AG09319 (cell line): ENCODE measurements at places on chromosomes 5 and 9.
A peak's percentile ranks its signal among the peaks of the same experiment; 100 is the strongest.

GRCh38 chr5:132394667-132395259, 25.3 kb downstream of the SLC22A5 start:
- DNase-seq: no peak

DNA sequence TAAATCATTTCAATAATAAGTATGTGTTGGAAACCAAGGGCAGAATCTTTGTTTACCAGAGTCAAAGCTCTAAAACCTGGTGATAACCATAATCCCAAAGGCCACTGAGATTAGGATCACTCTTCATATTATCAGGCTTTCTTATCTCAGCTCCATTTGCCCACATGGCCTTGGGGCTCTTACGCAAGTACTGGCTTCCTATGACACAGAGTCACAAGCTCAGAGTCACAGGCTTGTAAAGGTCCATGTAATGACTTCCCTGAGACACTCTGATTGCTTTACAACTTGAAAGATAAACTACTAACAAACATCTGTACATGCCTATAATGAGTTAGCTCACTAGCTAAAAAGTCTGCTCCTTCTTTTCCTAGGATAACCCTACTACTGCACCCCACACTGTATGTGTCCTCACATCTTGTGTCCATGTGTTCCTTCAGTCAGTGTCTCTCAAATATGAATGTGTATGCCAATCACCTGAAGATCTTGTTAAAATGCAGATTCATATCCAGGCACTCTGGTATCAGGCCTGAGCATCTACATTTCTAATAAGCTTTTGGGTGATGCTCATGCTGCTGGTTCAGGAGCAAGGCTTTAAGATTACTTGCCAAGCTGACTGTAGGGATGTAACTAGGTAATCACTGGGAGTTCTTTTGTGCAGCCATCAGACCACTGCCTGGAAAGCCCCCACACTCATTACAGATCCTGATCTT, 28.4 kb downstream of the SEMA6A start:
- no peak for DNase-seq

DNA sequence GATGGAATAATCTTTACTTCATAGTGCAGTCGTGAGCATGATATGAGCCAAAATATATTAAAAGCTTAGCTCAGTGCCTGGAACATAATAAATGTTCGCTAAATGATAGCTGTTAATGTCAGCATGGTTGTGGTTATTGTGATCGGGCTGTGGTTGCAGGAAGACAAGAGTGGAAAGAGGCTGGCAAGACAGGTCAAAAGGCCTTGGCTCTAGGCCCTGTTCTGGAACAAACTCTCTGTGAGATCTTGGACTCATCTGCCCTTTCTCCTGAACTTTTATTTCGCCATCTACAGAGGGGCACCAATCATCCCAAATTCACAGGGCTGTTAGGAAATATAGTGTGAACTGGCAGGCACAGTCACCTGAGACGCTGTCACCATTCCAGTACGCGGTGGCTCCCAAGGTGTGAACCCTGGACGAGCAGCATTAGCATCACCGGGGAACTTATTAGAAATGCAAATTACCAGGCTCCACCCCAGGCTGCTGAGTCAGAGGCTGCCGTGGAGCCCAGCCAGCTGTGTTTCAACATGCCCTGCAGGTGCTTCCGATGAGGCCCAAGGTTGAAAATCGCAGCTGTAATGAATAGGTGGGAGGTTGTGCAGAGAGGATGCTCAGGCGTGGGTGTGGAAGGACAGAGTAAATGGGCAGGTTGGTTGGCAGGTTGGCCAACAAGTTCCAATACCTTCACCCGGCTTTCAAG, 50.2 kb upstream of the SAP30L start:
- no peak for DNase-seq

GRCh38 chr5:138559937-138560336, 15.3 kb downstream of the HSPA9 start:
- DNase-seq: no peak

DNA sequence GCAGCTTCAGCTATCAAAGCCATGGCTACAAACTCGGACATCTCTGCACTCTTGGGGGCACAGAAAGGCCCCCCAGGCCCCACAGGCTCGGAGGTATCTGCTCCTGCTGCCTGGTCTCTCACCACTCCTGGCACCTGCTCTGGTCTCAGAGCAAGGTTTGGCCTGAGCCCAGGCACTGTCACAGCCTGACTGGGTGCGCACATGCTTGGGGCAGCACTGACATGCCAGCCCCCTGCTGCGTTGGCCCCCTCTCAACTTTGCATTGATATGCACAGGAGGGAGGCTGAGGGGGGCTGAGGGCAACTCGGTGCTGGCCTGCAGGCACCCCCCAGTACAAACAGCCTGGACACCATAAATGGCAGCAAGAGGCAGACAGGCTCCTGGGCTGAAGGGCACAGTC, 27.1 kb upstream of the GHR start:
- no peak for DNase-seq

GRCh38 chr5:137289856-137290255, 209.3 kb downstream of the SPOCK1 start:
- DNase-seq: no peak

DNA sequence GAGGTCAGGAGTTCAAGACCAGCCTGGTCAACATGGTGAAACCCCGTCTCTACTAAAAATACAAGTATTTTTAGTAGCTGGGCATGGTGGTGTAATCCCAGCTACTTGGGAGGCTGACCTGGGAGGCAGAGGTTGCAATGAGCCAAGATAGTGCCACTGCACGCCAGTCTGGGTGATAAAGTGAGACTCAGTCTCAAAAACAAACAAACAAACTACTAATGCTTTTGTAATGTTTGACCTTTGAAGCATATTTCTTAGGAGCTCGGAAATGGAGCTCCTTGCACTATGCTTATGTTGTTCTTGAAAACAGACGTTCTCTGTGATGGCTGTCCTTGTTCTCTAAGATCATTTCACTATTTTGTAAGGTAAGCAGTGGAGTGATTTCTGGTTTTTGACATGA, 6.0 kb downstream of the F2RL2 start:
- no peak for DNase-seq

DNA sequence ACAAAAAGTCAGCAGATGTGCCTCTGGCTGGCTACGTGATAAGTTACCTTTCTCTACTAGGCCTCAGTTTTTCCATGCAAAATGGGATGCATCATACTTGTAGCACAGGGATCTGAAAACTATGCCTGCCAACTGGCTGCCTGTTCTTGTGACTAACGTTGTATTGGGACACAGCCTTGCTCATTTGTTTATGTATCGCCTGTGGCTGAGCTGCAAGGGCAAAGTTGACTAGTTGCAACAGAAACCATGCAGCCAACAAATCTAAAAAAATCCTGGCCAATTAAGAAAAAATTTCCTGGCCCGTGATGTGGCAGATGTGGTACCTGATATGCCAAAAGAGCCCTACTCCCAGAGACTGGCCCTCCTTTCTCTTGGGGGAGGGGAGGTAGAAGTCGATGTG, 131.3 kb downstream of the SEC61B start:
- DNase-seq: peak; percentile 98

DNA sequence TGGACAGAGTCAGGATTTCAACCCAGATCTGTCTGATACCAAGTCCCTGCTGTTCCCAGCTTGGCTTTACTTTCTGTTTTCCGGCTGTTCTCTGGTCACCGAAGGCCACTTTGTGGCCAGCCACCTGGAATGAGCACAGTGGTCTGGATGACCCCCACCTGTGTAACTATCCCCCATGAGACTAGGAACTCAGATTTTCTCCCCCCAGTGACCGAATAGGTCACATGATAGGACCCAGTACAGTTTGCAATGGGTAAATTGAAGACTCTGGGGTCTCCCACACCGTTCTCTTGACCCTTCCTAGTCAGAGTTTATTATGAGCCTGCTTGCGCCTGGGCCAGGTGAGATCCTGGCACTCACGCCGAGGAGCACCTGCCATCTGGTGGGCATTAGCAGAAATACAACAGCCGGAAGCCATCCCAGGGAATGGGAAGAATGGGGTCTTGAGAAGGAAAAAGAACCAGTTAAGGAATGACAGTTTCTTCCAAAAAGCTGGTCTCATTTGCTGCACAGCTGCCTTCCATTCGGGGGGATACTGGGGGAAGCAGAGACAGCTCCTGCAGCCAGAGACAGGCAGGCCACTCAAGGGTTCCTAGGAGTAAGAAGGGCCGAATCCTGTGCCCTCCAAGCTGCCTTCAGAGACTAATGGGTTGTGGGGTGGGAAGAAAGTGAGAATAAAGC, 7.1 kb downstream of the PHYHD1 start:
- DNase-seq: no peak

GRCh38 chr5:169869066-169869465, 111.2 kb downstream of the INSYN2B start:
- DNase-seq: no peak

- no peak for DNase-seq
Observed at GRCh38 chr5:72954389-72954788, 1.5 kb upstream of the FCHO2 start.

GRCh38 chr5:88799938-88800535, 82.9 kb downstream of the MEF2C start:
- DNase-seq: no peak

GRCh38 chr5:143721925-143722324, 90.0 kb upstream of the HMHB1 start:
- no peak for DNase-seq

- DNase-seq: no peak
Observed at GRCh38 chr9:99565203-99565602, 256.5 kb upstream of the NR4A3 start.

DNA sequence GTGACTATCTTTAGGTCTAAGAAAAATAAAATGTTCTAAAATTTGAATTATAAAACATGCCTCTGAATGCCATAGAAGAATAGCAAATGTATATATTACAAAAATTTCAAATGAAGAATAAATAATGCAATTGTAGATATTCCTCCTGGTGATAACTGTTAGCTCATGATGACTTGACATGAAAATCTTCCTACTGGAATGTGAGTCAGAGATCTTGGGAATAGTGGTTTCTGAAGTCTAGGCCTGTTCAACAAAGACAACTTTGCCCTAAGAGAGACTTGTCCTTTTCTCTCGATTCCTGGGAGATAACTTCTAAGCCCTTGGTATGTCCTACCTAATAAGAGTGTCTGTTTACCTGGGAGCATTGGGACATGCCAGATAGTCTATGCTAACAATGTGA, 746.3 kb upstream of the RIOK2 start:
- no peak for DNase-seq

GRCh38 chr9:33116860-33117259, 40.4 kb upstream of the SMU1 start:
- DNase-seq: no peak

- DNase-seq: no peak
Observed at GRCh38 chr5:72920690-72921502, 34.9 kb upstream of the FCHO2 start.

DNA sequence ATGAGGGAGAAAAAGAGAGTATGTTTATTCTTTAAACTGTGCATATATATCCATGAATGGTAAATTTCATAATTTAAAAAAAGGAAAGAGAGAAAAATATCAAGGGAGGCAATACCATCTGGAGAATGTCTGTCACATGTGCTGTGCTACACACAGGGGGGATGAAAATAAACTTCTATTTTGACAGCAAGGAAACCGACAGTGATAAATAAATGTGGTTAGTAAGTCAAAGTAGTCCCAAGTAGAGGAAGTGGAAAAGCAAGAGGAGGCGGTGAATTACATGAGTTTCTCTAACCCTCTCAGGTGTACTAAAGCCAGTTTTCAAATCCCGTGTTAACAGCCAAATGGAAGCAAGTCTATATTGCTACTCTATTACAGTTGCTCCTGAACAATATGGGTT, 83.3 kb downstream of the ICE1 start:
- no peak for DNase-seq

DNA sequence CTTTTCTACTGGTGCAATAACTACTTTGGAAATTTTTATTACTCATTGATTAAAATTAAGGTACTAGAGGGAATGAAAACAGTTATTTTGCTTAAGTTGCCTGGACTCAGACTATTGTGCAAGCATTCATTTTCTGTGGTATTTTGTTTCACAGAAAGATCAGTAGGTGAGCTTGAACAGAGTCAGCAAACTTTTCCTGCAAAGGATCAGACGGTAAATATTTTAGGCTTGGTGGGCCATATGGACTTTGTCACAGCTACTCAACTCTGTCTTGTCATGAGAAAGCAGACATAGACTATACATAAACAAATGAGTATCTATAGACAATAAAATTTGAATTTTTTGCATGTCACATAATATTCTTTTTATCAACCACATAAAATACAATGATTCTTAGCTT, 1036.4 kb downstream of the NR2F1-AS1 start:
- no peak for DNase-seq

GRCh38 chr5:53601570-53601969, 41.1 kb downstream of the NDUFS4 start:
- no peak for DNase-seq

DNA sequence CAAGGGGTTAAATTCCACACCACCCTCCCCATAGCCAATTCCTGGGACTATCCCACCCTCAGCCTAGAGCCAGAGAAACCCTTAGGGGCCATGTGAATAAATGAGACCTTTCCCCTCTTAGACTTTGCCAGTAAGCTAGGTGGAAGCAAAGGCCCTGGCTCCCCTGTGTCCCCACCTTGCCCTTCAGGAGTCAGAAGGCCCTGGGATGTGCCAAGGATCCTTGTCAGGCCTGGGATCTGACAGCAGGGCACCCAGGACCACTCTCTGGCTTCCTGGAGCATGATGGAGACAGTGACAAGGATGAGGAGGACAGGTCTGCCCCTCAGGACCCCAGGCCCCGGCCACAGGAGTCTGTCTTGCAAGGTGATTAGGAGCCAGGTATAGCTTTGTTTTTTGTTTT, 125.0 kb upstream of the HAND1 start:
- no peak for DNase-seq

- DNase-seq: no peak
Observed at GRCh38 chr9:133113949-133114885, 6.8 kb downstream of the RALGDS start.

- DNase-seq: peak; percentile 22
Observed at GRCh38 chr5:44536650-44537260, 147.5 kb upstream of the FGF10 start.

- DNase-seq: no peak
Observed at GRCh38 chr5:16784088-16784487, 152.0 kb downstream of the MYO10 start.

DNA sequence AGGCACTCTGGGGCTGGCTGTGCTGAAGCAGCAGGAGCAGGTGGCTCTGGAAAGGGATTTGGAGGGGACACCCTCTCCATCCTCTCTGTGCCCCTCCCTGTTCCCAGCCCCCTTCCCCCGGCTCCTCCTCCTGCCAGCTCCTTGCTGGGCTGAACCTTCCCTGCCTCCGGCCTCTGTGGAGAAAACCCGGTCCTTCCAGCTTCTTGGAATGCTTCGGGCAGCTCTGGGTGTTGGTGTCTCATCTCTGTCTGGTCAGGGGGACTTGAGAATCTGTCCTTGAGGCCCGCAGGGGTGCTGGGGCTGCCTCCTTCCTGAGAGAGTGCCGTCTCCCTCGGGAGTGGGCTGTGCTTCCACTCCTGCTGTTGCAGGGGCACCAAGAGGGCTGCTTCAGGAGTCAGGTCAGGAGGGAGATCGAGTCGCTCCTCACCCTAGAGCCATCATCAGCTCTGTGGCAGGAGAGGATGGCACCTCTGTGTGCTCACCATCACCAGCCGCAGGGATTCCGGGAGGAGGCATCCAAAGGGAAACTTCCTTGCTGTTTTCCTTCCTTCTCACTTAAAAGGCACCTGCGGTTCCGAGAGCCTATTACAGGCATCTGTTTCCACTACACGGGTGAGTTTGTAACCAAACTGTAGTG, 30.6 kb downstream of the NDUFS6 start:
- no peak for DNase-seq

GRCh38 chr5:172887692-172888091, 53.6 kb downstream of the ERGIC1 start:
- DNase-seq: no peak

GRCh38 chr5:141875795-141876627, 2.2 kb downstream of the PCDH1 start:
- no peak for DNase-seq

GRCh38 chr5:163190784-163191183, 246.6 kb upstream of the CCNG1 start:
- no peak for DNase-seq

GRCh38 chr9:14215614-14216013, 98.3 kb downstream of the NFIB start:
- no peak for DNase-seq
